Fibroblast of the aortic adventitia (primary cell): ENCODE measurements at places on chromosomes 3 and 15.

DNA sequence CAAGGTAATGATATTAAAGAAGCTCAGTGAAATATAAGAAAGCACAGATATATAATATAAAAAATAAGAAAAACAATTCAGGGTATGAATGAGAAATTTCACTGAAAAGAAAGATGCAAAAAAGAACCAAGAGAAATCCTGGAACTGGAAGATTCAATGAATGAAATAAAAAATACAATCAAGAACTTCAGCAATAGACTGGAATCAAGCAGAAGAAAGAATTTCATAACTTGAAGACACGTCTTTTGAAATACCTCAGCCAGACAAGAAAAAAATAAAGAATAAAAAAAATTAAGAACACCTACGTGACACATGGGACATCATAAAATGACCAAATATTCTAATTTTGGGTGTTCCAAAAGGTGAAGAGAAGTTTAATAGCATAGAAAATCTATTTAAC is 104.6 kb upstream of the NEO1 start:
- DNase-seq, result no peak

GRCh38 chr3:14532691-14533456 is 7.3 kb downstream of the GRIP2 start:
- DNase-seq, result peak; percentile 10

- DNase-seq, result no peak
Measured at GRCh38 chr3:135980343-135980742, 14.8 kb downstream of the PPP2R3A start.

DNA sequence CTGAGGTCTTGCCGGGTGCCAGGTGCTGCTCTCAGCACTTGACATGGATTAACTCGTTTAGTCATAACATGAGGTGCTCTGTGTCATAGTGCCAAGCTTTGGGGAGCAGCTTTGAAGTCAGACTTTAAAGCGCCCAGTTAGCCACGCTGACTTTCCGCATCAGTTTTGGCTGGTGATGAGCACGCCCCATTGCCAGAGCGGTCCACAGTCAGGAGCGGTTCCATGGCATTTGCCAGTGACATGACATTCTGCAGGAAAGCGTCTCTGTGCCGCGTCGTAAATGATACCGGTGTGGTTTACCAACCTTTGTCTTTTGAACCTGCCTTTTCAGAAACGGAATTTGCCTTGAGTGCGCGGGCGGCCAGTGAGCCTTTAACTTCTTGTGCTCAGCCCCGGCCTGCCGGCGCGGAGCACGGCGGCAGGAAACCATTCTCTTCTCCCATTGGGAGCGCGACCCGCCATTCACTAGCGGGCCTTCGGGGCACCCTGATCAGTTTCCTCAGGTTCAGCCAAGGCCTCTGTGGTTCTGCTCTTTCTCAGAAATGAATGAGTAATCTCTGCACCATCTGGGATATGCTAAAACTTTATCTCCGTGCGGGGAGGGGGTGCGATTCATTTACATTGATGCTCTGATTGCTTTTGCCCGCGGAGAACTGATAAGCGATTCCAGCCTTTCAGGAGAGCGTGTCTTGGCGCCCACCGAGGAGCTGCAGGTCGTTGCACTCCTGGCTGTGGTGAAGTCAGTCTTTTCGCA is 1.7 kb upstream of the SLC2A2 start:
- peak; percentile 96 for DNase-seq

DNA sequence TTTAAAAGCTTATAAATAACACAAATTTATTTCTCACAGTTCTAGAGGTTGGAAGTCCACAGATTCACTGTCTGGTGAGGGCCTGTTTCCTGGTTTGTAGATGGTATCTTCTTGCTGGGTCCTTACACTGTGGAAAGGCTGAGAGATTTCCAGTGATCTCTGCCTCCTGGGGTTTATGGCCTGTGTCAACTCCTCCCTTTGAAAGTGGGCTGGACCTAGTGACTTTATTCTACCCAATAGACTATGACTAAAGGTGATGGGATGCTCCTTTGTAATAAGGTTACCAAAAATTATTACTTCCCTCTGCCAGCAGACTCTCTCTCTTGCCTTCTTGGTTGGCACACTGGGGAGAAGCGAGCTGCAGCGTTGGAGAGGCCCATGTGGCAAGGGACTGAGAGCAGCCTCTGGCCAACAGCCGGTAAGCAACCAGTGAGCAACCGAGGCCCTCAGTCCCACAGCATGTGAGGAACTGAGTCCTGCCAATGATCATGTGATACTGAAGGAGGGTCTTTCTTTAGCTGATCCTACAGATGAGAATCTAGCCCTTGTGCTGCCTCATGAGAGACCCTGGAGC is 14.0 kb upstream of the COPG1 start:
- no peak for DNase-seq

GRCh38 chr3:8732413-8732812 is 1.2 kb upstream of the CAV3 start:
- DNase-seq, result no peak

GRCh38 chr15:31193291-31193690 is 91.8 kb upstream of the TRPM1 start:
- no peak for DNase-seq

DNA sequence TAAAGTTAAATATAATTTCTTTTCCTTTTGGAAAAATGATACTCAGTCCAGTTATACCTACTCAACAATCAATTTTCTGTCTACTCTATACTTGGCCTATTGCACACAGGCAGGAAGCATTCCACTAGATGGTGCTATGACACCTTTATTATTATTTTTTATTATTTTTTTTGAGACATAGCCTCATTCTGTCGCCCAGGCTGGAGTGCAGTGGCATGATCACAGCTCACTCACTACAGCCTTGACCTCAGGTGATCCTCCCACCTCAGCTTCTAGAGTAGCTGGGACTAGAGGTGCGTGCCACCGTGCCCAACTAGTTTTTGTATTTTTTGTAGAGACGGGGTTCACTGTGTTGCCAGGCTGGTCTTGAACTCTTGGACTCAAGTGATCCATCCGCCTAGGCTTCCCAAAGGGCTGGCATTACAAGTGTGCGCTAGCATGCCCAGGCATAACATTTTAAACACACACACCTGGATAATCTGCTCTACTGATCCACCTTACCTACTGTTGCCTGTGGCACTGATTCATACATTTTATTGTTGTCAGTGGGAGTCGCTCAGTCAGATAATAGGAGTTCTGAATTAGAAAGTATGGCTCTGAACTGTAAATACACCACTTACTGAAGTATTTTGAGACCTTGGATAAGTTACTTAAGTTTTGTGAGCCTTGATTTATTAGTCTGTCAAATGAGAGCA is 56.2 kb downstream of the EIF3J start:
- peak; percentile 19 for DNase-seq

GRCh38 chr3:26989037-26989436 is 366.5 kb downstream of the LRRC3B start:
- DNase-seq, result no peak

DNA sequence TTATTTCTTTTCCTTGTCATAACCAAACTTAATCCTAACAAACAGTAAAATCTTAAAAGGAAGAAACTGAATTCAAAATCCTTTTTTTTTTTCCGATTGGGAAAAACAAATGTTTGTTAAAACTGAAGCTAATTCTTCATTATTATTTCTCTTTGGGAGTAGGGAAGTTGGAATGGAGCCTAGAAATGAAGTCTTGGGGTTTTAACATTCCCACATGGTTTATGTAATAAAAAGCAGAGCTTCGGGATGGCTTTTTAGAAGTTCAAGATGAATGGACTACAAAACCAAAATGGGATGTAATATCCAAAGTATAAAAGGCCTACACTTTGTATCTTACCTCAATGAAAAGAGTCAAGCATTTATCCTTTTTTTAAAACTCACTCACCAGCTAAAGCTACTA is 189.0 kb upstream of the TMC3 start:
- no peak for DNase-seq

GRCh38 chr3:169750665-169751064 is 14.2 kb downstream of the TERC start:
- no peak for DNase-seq

DNA sequence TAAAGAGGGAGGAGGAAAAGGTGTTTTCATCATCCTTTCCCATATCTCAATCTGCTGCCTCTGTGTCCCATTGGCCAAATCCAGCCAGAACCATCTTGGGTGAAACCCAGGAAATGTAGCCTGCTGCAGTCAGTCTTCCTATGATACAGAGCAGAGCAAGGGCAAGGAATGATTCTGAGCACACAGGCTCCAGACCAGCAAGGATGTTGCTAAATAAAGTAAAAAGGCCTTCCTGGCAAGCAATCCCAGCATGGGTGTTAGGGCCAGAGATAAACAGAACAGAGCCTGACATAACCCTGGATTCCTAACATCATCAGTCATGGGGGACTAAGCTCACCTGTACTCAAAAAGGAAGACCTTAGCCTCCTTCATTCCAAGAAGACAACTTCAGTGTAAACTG is 90.7 kb upstream of the AGTR1 start:
- DNase-seq, result peak; percentile 52

DNA sequence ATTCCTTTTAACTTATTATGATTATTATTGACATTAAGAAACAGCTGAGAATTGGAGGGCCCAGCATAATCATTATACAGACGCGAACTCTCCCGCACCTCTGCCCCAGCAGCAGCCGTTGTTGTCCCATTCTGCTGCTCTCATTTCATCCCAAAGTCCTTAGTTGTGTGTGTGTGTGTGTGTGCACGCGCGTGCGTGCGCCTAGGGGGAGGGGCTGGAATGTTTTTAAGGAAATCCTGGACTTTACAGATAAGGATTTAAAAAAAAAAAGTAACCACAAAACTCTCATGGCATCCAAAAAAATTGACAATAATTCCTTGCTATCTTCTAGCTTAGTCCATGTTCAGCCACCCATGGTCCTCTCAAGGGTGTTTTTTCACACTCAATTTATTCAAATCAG is 134.2 kb downstream of the WNT7A start:
- DNase-seq, result no peak

- DNase-seq, result no peak
Measured at GRCh38 chr3:53583161-53583690, 88.8 kb downstream of the CACNA1D start.

- peak; percentile 29 for DNase-seq
Measured at GRCh38 chr3:190265796-190266195, 56.5 kb downstream of the CLDN1 start.

GRCh38 chr3:129312671-129313414 is 34.2 kb downstream of the HMCES start:
- peak; percentile 22 for DNase-seq

DNA sequence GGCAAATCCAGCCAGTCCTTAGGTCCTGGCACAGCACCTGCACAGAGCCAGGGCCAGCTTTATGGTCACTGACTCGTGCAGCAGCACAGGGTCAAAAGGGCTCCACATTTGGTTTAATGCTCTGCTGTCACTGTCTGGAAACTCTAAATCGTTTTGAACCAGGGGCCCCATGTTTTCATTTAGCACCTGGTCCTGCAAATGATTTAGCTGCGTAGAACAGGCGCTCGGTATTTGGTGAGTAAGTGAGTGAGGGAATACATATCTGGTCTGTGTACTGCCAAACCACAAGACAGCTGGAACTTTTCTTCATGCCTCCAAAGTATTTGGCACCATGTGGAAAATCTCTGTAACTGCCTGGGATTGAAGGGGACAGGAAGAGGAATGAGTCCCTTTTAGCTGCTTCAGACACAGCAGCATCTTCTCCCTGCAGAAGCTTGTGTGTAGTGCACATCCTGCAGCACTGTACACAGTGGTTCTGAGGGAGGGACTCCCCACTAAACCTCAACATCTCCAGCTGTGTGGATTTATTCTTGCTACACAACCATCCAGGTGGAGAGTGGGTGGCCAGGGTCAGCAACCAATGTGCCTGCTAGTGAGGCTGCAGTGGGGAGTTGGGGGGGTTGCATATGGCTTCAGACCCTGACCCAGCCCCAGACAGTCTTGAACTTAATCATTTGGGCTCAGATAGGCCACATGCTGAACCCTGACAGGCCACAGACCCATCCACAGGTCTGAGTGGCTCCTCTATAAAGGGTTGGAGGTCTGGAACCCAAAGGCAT is 1.1 kb downstream of the SH2D7 start:
- DNase-seq, result peak; percentile 93

DNA sequence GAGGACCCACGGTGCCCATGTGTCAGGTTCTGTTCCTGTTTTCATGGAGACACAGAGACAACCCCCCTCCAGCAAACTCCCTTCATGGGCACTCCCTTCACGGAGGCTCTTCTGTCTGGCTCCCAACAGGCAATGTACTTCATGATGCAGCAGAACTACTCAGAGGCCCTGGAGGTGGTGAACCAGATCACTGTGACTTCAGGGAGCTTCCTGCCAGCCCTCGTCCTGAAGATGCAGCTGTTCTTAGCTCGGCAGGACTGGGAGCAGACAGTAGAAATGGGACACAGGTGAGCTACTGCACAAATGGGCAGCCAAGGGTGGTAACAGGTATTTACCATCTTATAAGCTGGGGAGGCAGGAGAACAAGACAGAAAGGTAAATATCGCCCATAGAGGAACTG is 7.0 kb downstream of the TTC21A start:
- DNase-seq, result no peak

GRCh38 chr3:192130534-192131132 is 596.7 kb downstream of the FGF12 start:
- DNase-seq, result peak; percentile 50

GRCh38 chr15:39501366-39502081 is 79.4 kb upstream of the THBS1 start:
- peak; percentile 49 for DNase-seq

DNA sequence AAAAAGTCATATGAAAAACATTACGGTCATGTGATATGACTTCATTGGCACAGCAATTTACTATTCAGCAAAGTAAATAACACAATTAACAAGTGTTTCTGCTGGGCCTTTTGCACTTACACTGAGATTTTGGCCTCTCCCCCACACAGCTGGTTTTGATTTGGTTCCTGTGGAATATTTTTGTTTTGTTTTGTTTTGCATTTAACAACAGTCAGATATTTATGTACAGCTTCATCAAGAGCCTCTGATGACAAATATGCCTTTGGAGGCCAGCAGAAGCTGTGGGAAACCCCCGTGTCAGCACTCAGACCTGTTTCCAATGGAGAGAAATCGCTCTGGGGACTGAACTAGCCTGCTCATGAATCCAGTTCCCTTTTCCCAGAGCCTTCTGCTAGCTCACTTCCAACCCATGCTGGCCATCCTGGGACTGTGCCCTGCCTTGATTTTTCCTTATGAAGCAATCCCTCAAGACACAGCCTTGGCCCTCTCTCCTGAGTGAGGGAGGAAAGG is 161.9 kb downstream of the ATG7 start:
- DNase-seq, result peak; percentile 96

GRCh38 chr3:32419742-32420125 is 28.1 kb downstream of the CMTM7 start:
- no peak for DNase-seq

- no peak for DNase-seq
Measured at GRCh38 chr3:68999605-69000004, 13.9 kb downstream of the EOGT start.

GRCh38 chr3:42214064-42214463 is 51.9 kb downstream of the CCK start:
- DNase-seq, result no peak

GRCh38 chr3:13536432-13536831 is 12.5 kb upstream of the FBLN2 start:
- DNase-seq, result no peak

DNA sequence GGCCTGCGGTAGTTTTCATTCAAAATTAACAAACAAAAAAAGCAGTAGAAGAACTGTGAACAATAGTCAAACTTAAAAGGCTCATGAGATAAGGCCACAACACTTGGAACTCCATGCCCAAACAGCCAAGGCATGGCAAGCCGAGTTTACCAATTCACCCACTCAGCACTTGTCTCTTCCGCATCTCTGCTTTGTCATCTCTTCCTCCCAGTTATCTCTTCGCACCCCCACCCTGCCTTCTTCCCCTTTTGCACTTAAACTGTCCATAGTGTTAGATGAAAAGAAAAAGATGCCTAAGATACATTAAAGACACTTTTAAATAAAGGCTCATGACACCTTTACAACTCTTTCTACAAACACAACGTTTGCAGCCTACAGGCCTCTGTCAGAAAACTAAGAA is 11.1 kb downstream of the TLE3 start:
- DNase-seq, result no peak
